ENCODE measurements at places on chromosomes 7 and 10. TPM values are rescaled to one million over a fixed set of nuclear protein-coding genes. Genes with fewer than 3 reads are reported as not detected.

The FAM13C gene
- total RNA-seq: not detected

The CPVL gene
- total RNA-seq: 132 TPM

The ERVW-1 gene
- not detected for total RNA-seq

The SEMA3E gene
- not detected for total RNA-seq

The INSYN2A gene
- not detected for total RNA-seq

The SPDYE2B gene
- 0.21 TPM for total RNA-seq

The ZPBP gene
- not detected for total RNA-seq

The ARHGAP22 gene
- total RNA-seq: 1.2 TPM

The OIT3 gene
- 0.21 TPM for total RNA-seq

The SLIT1 gene
- 0.10 TPM for total RNA-seq
